Activated CD4-positive, alpha-beta T cell treated with anti-CD3 and anti-CD28 coated beads, Interleukin-2, amount 50 U/mL, for 1 hour (primary cell): ENCODE measurements at places on chromosomes 2 and 18.

- no peak for DNase-seq
Measured at GRCh38 chr2:173205375-173205774, 129.7 kb downstream of the MAP3K20 start.

DNA sequence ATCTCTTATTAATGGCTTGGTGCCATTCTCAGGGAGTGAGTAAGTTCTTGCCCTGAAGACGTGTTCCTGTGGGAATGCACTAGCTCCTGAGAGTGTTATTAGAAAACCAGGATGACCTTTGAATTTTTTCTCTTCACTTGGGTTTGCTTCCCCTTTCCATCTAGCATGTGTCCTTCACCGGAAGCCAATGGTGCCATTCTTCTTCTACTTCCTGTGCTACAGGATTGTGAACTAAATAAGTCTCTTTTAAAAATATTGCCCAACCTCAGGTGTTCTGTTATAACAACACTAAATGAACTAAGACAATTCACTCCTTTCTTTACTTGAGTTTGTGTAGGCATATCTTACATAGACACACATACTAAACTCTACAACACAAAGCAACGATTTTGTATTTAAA is 447.0 kb downstream of the SOX11 start:
- DNase-seq = no peak

- DNase-seq = no peak
Measured at GRCh38 chr2:134716721-134717243, 2.0 kb downstream of the TMEM163 start.

GRCh38 chr2:120749506-120750431 is 14.1 kb downstream of the GLI2 start:
- no peak for DNase-seq

DNA sequence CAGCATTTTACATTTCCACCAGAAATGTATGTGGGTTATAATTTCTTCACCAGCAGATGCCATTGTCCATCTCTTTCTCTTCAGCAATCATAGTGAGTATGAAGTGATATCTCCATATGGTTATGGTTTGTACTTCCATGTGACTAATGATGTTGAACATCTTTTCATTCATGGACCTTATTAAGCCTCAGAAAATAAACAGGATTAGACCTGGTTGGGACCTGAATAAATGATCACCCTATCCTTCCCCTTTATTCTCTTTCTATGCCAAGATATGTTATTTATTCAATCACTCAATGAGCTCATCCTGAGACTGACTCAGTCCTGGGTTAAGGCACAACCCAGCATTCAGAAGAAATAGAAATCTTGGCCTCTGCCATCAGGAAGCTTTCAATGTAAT is 86.6 kb downstream of the ANTXR1 start:
- no peak for DNase-seq

DNA sequence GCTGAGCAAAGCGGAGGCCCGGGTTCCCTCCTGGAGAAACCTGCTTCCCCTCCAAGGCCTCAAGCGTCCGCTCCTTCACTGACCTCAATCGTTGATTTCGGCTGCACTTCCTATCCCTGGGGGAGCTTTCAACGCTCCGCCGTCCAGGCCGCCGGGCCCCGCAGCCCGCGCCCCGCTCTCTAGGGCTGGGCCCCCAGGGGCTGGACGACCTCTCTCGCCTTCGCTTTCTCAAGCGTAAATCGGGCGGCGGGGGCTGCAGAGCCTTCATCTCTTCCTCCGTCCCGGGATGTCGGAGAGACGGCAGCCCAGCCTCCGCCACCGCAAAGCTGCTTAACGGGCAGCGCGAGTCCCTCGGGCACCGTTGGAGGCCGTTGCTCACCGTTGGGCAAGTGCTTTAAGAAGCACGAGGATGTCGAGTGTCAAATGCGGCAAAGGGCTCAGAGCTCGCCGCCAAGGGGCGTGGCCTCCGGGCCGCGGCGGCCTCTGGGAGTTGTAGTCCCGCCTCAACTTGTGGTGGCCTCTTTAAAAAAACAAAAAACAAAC is 8.5 kb downstream of the HES6 start:
- peak; percentile 78 for DNase-seq

DNA sequence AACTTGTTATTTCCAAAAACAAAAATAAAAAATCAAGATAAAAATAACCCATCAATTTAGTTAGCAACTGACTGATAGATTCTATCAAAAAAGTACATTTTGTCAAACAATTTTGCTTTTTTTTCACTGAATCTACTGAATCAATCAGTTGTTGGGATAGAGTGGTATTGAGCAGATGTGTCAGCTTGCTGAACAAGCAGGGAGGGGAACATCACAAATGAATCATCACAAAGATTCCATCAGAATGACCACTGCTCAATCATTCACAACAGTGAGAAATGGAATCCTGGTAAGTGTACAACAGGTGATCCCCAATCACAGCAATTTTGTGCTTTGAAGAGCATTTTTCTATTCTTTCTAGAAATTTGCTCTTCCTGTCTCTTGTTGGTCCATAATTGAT is 12.3 kb upstream of the SLC14A2 start:
- DNase-seq = no peak

GRCh38 chr2:97697252-97698235 is 15.8 kb upstream of the ZAP70 start:
- peak; percentile 97 for DNase-seq

- DNase-seq = peak; percentile 45
Measured at GRCh38 chr2:68925295-68925896, 27.3 kb downstream of the GKN2 start.

- peak; percentile 47 for DNase-seq
Measured at GRCh38 chr2:198309673-198310280, 505.4 kb downstream of the PLCL1 start.

GRCh38 chr2:142572346-142573132 is 304.9 kb upstream of the KYNU start:
- DNase-seq = no peak

GRCh38 chr2:201984800-201985525 is 48.7 kb upstream of the FZD7 start:
- no peak for DNase-seq

DNA sequence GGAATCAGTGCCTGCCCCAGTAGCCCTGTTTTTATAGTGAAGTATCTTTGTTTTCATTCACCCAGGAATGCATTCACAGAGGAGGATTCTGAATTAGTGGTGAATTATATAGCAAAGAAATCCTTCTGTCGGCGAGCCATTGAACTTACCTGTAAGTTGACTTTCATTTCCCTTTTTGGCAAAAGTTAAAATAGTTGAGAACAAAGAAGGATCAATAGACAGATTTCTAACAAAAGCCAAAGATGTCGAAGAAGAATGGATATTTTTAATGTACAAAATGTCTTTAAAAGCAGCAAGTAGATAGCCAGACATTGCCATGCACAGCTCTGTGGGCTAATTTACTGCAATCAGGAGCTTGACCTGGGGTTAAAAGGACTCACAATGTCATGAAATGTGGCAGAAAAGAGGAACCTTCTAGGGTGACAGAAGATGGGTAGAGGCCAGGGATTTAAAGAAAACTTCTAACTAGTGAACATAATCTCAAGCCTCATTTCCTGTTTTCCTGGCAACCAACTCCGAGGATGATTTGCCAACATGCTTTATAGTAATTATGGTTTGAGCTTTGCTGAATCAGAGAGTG is 53.8 kb upstream of the TMEM87B start:
- DNase-seq = no peak

- no peak for DNase-seq
Measured at GRCh38 chr2:207149249-207150213, 16.2 kb downstream of the KLF7 start.

DNA sequence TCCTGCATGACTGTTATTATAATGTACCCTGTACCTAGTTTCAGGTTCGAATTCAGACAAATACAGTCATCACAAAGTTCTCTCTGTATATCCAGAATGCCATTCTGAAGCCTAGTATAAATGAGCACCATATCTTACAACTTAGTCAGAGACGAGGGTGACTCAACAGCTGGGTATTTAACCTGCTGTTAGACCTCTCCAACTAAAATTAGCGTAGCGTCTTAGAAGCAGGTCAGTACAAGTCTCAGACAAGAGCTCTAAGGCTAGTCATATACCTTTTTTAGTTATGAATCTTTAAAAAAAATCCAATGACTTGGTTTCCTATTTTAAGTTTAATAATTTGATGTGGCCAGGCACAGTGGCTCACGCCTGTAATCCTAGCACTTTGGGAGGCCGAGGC is 74.1 kb downstream of the CABYR start:
- no peak for DNase-seq

DNA sequence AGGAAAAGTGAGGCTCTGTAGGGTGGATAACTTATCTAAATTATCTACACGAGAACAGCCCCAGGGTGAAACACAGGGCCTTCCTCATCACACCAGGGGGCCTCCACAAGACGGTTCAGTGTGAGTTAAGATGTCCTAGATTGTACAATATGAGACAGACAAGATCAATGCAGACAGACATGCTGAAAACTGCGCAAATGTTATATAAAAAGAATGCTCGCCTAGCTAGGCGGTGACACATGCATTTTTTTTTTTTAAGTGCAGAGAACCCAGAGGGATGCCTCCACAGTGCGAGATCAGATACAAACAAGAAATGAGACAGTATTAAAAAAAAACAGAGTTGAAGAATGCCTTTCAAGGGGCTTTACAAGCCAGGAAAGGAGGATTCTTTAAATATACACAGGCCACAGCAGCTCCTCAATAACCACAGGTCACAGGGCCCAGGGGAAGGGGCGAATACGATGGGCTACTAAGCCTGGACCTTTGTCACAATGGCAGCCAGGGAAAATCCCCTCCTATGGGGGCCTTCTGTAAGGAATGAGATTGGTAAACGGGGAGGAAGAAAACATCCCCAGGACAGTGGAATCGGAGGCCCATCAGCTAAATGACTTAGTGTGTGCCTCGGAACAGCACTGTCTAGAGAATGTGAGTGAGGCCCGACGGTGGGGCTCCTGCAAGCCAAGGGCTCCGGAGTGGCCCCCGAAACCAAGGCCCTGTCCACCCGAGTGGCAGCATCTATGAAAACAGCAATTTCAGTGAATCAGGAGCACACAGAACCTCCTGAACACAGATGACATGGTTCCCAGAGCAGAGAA is 48.9 kb downstream of the ADCY3 start:
- DNase-seq = no peak

DNA sequence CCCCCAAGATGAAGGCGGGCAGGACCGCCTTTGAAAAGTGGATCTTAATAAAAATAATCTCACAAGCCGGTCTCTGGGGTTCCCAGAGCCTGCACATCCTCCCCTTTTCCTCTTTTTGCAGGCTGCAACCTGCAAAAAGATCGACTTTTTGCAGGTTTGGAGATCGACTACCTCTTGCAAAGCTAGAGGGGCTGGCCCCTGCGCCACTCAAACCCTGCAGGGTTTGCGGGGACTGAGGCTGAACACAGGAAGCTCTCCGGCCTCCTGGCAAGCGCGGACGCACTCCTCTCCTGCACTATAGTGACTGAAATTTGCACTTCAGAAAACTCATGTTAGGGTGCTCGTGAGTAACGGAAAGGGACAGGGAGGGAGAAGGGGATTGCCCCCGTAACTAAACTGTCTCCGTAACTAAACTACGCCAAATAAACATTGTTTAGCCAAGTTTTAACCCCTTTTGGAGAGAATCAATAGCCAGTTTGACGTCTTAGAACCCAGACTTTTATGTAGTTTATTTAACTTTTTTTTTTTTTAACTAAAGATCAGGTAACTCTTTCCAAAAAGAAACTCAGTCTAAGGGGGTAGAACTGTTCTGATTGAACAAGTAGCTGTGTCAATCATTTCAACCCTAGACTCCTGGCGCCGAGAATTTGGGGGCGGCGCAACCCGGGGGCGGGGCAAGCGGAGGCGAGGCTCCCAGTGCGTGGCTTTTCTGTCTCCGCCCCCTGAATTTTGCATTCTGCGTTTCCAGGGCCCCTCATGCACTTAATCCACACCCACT is 2.5 kb downstream of the IGFBP5 start:
- DNase-seq = peak; percentile 47

- no peak for DNase-seq
Measured at GRCh38 chr2:221553333-221553732, 18.8 kb downstream of the EPHA4 start.

DNA sequence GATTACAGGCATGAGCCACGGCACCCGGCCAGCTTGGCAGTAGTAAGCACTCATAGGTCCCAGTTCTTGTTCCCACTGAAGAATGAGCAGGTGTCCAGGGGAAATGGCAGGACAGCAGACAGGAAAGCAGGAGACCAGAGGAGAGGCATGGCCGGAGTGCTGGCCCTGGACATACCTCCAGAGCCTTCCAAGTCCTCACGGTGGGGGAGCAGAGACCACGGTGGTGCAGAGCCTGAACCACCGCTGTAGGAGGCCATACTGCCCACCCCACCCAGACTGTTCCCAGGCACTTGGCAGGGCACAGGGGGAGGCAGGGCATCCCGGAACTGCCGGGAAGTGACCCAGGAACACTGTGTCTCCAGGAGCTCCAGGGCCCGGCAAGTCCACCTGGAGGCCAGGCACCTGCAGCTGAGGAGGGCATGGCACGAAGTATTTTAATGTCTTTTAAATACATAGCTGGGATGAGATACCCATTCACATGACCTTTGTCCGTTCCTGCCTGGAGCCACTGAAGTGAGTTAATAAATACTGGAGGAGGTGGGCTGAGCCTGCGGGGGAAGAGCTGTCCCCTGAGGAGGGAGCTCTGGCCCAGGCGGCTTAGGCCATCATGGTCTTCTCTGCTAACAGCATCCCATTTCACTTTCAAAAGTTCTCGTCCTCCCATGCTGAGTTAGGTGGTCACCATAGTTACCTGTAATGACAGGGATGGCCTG is 49.7 kb upstream of the TFCP2L1 start:
- DNase-seq = no peak

GRCh38 chr2:217836901-217837491 is 165.8 kb downstream of the TNS1 start:
- no peak for DNase-seq

- DNase-seq = no peak
Measured at GRCh38 chr18:39801848-39802247, 2153.2 kb upstream of the PIK3C3 start.

- DNase-seq = no peak
Measured at GRCh38 chr2:221245045-221245444, 327.1 kb downstream of the EPHA4 start.

DNA sequence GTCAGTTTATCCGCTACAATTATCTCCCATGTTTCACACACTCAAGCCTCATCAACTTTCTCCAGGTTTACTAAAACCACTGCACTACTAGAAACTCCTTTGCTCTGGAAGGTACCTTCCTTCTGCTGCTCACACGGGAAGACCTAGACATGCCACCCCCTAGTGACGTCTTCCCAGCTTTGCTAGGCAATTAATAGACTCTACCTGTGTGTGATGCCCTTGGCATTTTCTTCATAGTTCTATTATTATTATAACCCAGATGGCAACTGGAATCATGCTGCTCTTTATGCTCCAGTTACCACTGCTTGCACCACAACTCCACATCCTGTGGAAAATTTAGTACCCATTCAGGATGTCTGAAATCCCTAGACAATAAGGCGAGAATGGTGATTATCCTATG is 42.4 kb downstream of the CACNB4 start:
- DNase-seq = no peak

DNA sequence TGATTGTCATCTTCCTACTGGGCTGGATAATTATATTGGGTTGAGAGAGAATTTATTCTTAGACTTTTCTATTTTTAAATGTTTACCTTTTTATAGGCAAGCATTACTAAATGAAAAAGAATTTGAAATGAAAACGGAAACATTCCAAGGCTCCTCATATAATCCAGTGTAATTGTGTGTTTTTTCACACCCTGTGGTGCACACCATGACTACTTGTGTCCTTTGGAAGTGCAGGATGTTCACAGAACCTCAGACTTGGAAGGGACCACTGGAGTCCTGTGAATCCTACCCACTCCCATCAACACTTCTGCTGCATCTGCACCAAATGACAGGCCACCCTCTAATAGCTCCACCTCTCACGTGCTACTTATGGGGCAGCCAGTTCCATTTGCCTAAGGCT is 48.0 kb downstream of the NAT8 start:
- no peak for DNase-seq

- DNase-seq = no peak
Measured at GRCh38 chr2:192957425-192957824, 762.7 kb upstream of the TMEFF2 start.
